ENCODE measurements at places on chromosomes 6 and 20.
A peak's percentile ranks its signal among the peaks of the same experiment; 100 is the strongest.

GRCh38 chr20:9214685-9215084 lies 145.8 kb downstream of the PLCB4 start:
- peak; percentile 65 for DNase-seq

DNA sequence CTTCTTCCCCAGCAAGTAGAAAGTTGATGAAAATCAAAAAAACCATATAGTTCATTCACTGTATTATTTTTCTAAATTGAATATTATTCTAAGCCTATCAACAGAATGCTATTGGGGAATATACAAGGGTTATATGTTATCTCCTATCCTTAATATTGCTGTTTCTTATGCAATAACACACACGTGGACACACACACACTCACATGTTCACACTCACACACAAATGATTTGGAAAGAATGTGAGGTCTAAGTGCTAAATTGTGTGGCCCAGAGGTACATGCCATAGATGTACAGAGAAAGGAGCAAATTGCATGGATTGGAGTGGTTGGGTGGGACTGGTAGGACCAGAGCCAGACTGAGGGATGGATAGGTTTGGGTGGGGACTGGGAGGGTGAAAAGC lies 45.1 kb downstream of the RIOK1 start:
- DNase-seq = no peak

- DNase-seq = no peak
Measured at GRCh38 chr6:167755461-167755860, 71.2 kb upstream of the AFDN start.

- DNase-seq = no peak
Measured at GRCh38 chr6:11163932-11164331, 52.4 kb upstream of the ERVFRD-1 start.

DNA sequence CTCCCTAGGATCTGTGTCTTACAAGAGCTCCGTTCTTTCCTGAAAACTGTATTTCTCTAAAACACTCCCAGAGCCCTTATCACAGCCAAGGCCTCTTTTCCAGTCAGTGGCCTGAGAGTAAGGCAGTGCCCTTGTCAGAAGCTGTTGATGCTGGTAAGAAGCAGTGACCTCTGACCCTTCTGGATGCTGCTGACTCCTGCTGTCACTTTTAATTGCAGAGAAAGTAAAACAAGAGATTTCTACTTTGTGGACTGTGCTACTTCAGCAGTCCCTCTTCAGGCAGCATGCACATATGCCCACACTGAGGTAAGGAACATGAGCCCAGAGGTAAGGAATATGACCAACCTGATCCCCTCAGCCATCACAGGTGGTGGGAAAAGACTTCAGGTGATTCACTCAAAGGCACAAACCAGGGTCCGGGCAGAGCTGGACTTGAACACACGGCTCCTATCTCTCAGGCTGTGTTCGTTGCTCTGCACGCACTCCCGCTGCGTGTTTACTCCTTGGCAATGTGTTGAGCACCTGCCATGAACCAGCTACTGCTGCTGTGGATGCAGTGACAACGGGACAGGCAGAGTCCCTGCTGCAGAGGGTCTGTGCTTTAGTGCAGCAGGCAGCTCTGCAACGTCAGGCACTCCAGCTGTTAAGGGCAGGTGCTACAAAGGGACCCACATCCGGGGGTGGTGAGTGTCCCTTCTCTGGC lies 201.9 kb upstream of the CST7 start:
- DNase-seq = no peak

Measured in GM03348 (cell line).